COR-L47 (cell line): ENCODE measurements at places on chromosomes 6 and 20.

- no peak for DNase-seq
Observed at GRCh38 chr6:106160189-106160588, 74.1 kb downstream of the PRDM1 start.

- DNase-seq, result no peak
Observed at GRCh38 chr20:33658510-33658909, 3.6 kb upstream of the C20orf144 start.

DNA sequence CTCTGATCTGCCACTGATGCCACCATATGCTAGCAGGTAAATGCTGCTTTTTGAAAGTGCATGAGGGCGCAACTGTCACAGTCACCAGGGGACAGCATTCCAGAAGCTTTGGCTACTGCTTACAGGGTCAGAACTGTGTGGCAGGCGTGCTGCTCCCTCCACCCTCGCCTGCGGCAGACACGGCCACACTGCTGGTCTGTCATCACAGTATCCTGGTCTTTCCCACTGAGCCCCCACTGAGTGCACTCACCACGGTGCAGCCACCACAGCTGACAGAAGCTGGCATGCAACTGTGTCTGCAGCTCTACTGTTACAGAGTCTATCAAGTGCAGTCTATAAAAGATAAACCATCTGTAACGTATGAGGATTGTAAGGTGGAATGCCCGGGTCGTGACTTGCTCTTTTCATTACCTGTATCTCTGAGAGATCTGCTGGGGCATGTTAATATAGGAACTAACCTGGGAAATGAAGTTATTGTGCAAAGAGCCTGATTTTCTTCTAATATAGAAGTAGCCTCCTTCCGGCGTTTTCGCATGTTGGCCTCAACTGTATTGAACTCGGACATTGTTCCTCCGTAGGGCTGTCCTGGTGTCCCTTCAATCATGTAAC, 24.5 kb downstream of the GCLC start:
- DNase-seq, result no peak

DNA sequence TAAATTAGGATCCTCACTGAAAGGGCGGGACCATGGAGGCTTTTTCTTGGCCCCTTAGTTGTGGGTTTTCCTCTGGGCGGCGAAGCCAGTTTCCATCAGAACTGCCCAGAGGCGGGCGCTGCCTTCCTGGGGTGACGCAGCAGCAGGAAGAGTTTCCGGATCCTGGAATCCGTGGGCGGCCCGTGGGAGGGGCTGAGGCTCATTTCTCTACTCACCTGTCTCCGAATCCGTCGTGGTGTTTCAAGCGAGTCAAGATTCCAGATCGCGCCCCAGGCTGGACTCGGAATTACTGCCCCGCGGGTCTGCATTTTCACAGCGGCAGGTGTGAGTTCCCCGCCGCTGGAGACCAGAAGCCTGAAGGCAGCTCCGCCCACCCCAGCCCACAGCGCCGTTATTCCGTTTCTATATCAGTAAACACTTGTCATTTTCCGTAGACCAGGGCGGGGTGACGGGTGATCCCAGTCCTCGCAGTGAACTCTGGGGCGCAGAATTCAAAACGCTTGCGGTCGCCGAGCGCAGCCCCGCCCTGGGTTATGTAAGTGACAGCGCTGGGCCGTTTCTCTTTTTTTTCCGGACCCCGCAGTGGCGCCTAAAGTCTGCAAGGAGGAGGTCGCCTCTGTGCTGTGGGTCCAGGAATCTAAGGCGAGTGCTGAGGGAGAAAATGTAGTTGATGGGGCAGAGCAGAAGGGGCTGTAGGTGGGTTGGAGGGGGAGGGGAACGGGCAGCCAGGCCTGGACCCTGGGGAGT, 27.2 kb upstream of the POU5F1 start:
- peak; percentile 92 for DNase-seq

DNA sequence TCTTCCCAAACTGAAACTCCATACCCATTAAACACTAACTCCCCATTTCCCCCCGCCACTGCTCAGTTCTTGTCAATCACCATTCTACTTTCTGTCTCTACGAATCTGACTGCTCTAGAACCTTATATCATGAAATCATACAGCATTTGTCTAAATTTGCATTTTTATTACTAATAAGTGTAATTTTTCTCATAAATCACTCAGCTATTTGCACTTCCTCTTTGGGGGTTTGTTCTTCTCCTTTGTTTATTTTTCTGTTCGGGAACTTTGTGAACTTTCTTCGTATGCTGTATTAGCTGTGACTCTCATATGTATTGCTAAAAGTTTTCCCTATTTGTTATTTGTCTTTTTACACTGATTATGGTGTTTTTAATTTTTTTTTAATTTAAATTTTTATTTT, 152.2 kb downstream of the SLC16A10 start:
- DNase-seq, result no peak

DNA sequence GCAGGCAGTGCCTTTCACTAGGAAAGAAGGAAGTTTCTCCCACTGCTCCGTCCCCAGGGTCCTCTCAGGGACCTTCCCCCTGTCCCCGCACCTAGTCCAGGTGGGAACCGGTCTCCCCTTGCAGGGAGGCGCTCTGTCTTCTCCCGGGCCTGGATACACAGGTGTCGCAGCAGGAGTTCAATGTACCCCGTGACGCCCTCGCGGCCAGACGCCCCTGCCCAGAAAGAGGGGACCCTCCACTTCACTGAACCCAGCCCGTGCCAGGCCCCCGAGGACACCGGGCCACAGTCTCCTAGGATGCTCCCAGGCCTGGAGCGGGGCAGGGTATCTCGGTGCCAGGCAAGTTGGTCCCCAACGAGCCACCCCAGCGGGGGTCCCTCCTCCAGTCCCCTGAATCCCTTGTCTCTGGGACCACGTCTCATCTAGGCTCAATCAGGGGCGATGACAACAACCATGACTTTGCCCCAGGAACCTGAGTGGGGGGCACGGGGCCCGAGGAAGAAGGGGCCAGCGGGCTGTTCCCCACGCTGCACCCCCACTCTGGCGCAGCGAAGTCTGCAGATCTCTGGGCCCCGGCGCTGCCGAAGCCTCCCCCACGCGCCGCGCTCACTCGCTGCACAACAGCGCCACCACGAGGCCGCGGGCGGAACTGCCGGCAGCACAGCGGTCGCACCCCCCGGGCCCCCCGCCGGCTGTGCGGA, 103.0 kb downstream of the EDN3 start:
- DNase-seq, result peak; percentile 54

GRCh38 chr6:98836025-98836961, 1.9 kb downstream of the POU3F2 start:
- peak; percentile 42 for DNase-seq

DNA sequence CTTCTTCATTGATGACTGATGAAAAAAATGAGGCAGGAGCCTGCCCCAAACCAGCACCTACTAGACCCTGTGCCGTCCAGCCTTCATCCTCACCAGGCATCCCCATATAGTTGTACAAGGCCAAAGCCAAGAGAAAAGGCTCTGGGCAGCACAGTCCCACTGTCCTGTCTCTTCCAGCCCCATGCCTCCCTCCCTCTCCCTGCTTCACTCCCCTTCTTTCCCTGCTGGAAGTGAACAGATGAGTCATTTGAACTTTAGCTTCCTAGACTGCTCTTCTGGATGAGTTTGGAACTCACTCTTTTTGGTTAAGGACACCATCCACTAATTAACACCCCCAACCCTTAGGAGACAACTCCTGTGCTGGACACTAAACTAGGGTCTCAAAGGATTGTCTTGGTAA, 235.2 kb downstream of the LRFN2 start:
- DNase-seq, result no peak

DNA sequence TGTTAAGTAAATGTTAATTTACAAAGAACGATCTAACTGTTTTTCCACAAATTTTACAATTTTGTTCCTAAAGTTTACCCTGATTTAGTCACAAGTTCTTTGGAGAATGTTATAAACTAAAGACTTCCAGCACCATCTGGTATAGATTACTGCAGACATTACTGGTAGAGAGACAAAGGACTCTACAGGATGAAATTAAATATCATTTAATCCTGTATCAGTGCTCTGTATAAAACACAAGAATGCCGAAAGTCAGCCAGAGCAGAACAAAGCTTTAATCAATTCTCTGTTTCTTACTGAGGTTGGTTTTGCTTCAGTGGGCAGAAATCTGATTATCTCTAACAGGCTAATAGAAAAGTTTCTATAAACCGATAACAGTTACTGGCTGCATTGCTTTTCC, 763.6 kb downstream of the TENT5A start:
- DNase-seq, result no peak

GRCh38 chr6:40744835-40745234, 157.7 kb upstream of the LRFN2 start:
- no peak for DNase-seq

DNA sequence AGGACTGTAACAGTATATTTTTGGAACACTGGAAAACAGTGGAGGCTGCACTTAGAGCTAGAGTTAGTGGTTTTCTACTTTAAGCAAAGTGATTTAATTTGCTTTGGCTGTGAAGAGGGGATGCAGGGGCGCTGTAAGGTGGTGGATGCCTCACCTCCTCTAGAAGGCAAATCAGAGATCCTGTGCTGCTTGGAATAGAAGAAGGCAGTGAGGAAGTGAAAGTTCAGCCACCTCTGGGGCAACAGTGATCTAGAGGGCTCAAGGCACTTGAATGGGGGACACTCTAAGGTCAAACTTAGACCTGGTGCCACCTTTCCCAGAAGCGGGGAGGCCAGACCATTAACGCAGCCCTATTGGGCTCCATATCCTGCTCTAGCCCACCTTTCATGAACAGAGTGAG, 19.0 kb upstream of the SNRPB2 start:
- DNase-seq, result no peak

DNA sequence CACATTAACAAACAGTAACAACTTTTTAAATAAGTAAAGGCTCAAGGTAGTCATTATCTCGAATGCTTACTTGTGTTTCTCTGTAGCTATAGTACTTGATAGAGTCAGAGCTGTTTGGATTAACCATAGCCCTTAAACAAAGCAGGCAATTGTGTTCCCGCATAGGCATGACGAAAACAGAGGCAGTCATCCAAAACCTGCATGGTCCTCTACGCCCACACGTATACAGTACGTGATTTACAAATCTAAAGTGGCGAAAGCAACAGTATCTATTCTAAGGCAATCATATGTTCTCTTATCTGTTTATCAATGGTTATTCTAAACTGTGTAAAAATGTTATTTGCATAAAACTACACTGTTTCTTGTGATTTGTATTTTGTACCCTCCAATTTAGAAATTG, 31.8 kb downstream of the HFE start:
- DNase-seq, result peak; percentile 22

- no peak for DNase-seq
Observed at GRCh38 chr6:108798670-108799353, 49.4 kb upstream of the ARMC2 start.

DNA sequence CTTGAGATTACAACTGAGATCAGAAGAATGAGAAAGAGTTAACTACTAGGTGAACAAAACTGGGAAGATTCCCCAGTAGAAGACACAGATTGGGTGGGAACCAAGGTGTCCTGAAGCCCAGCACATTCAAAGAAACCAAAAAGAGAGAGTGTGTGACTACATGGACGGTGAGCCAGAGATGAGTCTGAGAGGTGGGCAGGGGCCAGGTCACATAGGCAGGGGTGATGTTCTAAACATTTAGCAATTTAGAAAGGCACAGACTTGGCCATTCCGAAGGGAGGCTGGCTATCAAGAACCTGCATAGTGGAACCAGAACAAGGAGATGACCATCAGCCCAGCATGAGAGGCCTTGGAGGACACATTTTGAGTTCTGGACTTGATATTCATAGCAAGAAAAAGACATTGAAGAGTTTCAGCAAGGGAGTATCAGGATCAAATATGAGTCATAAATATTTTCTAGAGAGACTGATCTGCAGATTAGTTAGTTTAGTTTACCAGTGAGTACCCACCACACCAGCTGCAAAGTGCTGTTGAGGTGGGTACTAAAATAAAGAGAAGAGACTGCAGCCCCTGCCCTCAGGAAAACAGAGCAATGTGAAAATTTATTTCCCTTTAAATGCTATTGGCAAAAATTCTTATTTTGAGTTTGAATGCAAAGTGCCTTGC, 340.5 kb upstream of the PRDM1 start:
- no peak for DNase-seq

- no peak for DNase-seq
Observed at GRCh38 chr6:88562353-88563276, 396.5 kb upstream of the CNR1 start.

DNA sequence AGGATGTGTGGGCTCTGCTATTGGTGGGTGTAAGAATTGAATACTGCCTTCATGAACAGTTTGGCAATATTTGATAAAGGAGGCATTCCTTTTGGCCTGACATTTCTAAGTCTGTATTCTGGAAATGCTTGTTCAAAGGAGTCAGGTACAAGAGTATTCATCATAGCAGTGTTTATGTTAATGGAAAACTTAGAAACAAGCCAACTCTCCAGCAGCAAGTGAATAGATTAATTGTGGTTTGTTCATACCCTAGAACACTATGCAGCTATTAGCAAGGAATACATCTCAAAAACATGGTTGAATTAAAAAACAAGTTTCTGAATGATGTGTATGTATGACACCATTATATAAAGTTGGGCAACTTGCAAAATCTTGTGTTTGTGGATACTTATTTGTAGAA, 195.8 kb downstream of the ZFAND3 start:
- no peak for DNase-seq

- no peak for DNase-seq
Observed at GRCh38 chr20:6115221-6115895, 7.5 kb downstream of the FERMT1 start.
